ENCODE measurements at places on chromosomes 2 and 18. TPM values are rescaled to one million over a fixed set of nuclear protein-coding genes. Genes with fewer than 3 reads are reported as not detected.

DNA sequence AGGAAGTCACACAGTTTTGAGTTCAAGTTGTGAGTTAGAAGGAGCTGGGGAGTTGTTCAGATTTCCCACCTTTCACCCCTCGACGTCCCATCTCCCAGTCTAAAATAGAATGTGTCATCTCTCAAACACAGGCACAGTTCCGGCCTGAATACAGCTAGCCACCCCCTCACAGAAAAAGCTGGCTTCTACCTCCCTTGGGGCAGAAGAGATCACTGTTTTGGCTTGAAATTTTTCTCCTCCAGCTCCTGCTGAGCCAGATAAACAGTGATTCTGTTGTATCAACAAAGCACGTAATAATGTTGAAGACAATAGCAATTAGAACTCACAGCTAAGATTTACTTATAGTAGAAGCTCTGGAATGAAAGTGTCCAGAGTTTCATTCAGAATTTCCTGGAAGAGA, 74.7 kb downstream of the KIAA2012 start:
- DNase-seq = no peak

- no peak for DNase-seq
Measured at GRCh38 chr2:75607988-75608683, 38.4 kb upstream of the MRPL19 start.

DNA sequence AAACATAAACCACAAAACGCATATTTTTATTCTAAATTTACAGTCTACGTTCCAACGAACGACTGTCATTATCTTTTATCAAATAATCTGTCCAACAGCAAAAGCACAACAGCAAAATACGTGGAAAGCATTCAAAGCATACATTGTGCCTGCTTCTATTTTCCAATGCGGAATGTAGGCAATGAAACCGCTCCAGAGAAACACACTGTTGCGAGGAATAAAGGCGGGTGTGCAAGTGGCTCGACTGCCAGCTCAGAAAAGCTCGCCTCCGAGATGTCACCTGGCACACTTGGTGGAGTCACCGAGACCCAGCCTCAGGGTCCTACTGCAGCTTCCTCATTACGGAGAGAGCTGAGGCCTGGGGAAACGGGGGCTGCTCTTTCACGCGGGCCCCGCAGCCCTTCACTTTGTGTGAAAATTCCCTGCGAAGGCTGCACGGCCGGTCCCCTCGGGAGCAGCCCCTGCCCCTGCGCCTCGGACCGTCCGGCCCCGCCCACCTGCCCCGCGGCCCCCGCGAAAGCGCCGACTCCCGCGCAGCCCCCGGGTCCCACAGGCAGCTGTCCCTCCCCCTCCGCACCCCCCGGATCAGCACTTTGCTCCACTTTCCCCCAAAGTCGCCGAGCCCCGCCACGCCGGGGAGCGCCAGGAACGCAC, 752 bp downstream of the MGAT4A start:
- DNase-seq = peak; percentile 56

Gene GKN2
- not detected for total RNA-seq

DNA sequence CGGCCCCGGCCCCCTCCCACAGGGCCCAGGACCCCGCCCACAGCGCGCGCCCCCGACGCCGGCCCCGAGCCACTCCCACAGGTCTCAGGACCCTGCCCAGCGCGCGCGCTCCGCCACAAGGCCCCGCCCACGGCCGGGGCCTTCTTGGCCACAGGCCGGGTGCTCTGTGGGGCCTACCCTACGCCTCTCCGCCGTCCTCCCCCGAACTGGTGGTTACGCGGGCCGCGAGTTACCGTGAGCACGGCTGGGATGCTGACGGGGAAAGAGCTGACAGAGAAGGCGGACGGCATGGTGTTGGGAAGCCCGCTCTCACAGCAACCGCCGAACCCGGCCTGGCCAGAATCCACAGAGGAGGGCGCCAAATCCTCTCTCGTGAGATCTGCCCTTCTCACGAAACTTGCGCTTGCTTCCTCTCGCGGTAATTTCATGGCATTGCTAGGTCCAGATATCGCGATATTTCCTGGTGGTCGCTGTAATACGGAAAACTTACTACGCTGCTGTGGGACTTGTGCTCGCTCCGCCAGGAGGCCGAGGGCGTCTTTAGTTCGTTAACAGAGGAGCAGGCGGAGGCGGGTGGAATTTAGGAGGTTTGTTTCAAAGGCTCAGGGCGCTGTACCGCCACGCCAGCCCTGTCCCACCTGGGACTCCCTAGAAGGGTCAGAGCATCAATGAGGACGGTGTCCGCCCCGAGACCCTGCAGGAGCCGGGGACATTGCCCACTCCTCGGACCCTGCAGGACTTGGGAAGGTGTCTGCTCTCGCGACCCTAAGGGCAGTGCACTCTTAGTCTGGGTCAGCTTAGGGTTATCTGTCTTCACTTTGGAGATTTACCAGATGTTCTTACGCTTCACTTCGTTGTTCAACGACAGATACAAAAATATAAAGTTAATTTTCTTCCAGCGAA, at the start of gene TMEM18:
TSS of gene TMEM18 (minus strand) at position 351 of the 903 bp plus-strand sequence. CDS start at position 290, 61 bp downstream.
- peak; percentile 88 for DNase-seq

GRCh38 chr2:126770466-126770865, 114.5 kb downstream of the GYPC start:
- DNase-seq = no peak

DNA sequence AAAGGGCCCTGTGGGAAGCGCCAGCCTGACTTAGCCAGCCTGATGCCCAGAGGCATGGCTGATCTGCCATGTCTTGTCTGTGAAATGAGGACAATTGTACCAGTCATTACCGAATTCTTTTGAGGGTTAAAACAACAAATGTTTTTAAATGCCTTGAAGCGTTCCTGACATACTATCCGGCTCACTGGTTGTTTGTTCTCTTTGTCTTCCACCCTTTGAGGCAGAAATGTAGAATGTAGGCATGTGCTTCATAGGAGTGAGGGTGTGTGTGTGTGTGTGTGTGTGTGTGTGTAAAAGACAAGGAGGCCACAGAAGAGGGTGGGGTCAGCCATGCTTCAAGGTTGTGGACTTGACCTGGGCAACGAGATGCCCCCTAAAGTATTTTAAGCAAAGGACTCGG, 35.5 kb downstream of the TGFBRAP1 start:
- no peak for DNase-seq

DNA sequence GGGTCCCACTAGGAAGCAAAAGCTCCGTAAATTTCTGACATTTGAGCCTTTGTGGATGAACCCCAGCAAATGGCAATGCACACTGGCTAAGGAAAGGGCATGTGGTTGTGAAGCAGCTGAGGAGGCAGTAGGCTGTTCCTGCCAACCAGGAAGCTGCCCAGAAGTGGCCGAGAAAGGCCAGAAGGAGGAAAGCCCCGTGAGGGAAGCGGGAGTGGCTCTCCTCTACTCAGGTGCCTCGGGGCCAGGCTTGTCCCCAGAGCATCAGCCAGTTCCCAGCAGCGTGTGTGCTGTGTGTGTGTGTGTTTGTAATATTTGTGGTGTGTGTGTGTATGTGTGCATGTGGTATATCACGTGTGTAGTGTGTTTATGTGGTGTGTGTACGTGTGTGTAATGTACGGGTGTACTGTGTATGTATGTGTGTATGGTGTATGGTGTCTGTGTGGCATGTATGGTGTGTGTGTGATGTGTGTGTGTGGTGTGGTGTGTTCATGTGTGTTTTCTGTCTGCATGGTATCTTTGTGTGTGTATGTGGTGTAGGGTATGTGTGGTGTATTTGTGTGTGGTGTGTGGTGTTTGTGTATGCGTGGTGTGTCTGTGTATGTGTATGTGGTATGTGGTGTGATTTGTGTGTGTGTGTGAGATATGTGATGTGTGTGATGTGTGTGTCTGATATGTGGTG, 90.6 kb downstream of the APOB start:
- no peak for DNase-seq

DNA sequence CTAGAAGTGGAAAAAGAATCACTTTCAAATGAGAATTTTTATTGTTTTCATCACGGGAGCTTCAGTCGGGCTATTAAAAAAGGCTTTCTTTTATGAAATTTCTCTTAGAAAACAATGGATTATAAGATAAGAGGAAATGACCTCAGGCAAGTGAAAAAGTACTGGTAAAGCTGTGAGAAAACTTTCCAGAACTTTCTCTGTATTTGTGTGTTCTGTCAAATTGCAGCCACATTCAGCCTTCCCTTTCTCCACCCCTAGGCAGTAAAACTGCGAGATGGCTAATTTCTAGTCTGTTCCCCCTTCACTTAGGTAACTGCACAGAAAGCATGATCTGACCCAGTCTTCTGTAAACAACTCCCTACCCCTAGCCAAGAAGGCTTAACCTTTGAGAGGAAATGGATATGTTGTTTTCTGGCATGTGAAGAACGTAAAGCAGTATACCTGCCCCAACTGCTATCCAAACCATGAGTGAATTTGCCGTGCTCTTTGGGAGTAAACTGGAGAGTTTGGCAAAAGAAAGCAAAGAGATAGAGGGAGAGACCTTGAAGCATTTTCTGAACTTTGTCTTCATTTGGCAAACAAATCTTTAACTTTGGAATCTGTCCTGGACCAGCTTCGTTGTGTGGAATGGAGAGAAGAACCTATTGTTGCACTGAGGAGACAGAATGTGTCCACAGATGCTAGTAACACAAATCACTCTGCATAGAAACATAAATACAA, 105.4 kb downstream of the ETAA1 start:
- DNase-seq = no peak

DNA sequence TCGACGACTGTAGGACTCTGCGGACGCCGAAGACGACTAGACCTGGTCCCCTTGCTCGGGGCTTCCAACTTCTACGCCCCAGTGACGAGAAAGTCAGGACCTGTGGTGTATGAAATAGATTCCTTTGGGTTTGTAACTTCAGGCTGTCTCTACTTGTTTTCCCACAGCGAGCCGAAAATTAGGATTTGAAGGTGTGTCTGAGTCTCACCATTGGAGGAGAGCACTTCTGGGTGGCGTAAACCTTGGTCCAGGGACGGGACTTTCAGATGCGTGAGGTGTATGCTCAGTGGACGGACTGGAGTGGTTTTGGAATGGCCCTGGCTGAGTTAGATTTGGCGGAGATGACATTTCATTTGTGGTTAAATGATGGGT, 1.3 kb downstream of the BIRC6 start:
- no peak for DNase-seq

DNA sequence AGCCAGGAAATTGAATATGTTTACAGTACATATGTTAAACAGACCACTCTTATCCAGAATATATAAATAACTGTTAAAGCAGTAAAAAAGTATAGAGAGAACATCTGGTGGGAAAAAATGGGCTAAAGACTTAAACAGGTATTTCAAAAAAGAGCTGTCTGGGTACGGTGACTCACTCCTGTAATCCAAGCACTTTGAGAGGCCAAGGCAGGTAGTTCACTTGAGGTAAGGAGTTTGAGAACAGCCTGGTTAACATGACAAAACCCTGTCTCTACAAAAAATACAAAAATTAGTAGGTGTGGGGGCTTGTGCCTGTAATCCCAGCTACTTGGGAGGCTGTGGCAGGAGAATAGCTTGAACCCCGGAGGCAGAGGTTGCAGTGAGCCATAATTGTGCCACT, 171.4 kb upstream of the FSIP2 start:
- DNase-seq = no peak

- no peak for DNase-seq
Measured at GRCh38 chr2:228987441-228988155, 283.5 kb downstream of the PID1 start.

- no peak for DNase-seq
Measured at GRCh38 chr18:35441857-35442595, 55.7 kb downstream of the INO80C start.

GRCh38 chr18:22542406-22542835, 124.7 kb upstream of the CTAGE1 start:
- no peak for DNase-seq

DNA sequence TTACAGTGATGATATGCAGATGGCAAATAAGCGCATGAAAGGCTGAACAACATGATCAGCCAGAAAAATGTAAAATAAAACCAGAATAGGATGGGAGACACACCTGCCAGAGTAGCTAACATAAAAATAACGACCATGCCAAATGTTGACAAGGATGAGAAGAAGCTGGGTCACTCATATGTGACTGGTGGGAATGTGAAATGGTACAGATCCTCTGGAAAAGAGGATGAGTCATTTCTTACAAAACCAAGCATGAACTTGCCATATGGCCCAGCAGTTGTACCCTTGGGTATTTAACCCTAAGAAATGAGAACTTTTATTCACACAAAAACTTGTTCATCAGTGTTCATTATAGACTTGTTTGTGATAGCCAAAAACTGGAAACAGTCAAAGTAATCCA, 143.8 kb downstream of the SH3BP4 start:
- DNase-seq = no peak

GRCh38 chr2:63735263-63735662, 106.4 kb upstream of the UGP2 start:
- DNase-seq = no peak

DNA sequence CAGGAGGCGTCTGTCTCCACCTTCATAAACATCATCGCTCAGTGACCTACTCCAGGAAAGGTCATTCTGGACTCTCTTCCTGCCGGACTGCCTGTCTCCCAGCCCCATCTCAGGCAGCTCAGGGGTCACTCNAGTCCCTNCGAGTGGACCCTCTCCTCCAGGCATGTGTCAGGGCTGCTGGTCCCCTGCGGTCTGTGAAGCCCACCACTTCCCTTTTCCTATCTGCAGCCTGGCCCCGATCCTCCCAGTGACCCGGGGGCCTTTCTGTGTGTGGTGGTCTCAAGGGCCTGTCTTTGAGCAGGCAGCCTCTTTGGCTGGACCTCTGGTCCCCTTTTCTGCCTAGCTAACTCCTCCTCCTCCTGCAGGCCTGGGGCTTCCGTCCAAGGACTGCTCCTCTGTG, 5.9 kb upstream of the PARD6G start:
- DNase-seq = no peak

Gene GPR55
- total RNA-seq = 5.7 TPM

Gene ASPRV1
- total RNA-seq = 1.2 TPM

GRCh38 chr2:176099159-176099727, 352 bp upstream of the HOXD12 start:
- no peak for DNase-seq

- DNase-seq = no peak
Measured at GRCh38 chr2:120879431-120880295, 144.0 kb downstream of the GLI2 start.

Gene SERPINB10
- total RNA-seq = not detected

GRCh38 chr2:46276642-46277041, 20.6 kb upstream of the EPAS1 start:
- DNase-seq = no peak

Gene ELOA2
- not detected for total RNA-seq

- no peak for DNase-seq
Measured at GRCh38 chr18:6434481-6434880, 19.8 kb upstream of the L3MBTL4 start.

- DNase-seq = no peak
Measured at GRCh38 chr2:162537651-162538050, 193.7 kb downstream of the GCA start.

All from T-cell (primary cell).